Fibroblast of skin of back (primary cell): ENCODE measurements at places on chromosomes 7 and 10.

DNA sequence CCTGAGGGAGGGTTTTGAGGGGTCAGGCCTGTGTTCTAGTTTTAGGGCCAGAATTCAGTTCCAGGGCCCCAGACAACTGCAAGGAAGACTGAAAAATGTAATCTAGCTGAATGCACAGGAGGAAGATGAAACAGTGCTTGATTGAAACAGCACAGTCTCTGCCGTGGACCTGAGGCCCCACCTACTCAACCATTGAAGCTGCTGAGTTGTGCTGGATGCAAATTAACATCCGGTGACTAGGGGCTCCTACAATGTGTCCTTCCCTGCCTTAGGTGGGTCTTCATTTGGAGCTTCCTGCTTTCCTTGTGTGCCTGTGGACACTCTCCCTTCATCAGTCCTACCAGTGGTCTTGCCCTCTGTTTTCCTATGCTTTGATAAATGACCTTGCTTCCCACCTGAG is 5.7 kb downstream of the GLRX3 start:
- no peak for DNase-seq

DNA sequence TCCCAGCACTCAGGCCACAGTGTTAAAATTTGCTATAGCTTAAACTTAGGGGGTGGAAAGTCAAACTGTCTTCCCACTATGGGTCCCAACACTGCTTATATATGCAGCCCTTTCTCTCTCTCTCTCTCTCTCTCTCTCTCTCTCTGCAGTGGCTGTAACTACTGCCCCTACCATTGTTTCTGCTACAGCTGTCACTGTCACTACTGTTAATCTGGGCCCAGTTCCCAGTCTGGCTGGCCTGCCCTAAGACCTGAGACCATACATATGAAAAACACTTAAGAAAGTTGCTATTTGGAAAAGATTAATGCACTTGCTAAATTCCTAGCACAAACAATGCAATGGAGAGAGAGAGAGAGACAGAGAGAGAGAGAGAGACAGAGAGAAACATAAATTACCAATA is 78.6 kb downstream of the THSD7A start:
- DNase-seq: no peak

- DNase-seq: no peak
Measured at GRCh38 chr10:71615538-71616329, 103.8 kb downstream of the C10orf105 start.

GRCh38 chr7:139860090-139860775 is 31.2 kb downstream of the TBXAS1 start:
- no peak for DNase-seq

DNA sequence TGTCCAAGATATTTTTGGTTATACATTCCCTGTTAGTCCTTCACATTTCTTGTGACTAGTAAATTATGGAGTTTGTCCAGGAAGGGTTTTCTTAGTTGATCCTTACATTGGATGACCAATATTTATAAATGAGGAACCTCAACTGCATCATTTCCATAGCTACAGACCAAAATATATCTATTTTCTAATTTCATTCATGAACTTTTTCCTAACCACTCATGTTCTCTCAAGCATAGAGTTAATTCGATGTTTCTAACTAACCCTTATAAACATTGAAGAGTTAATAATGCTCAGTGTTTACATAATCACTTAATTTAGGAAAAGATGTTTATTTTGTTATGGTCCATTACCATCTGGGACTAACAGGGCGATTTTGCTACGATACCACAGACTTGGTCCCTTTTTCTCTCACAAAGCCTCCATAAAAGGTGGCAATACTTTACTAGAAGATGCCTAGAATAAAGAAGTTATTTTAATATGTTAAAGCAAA is 591.0 kb downstream of the MAGI2 start:
- no peak for DNase-seq

- DNase-seq: peak; percentile 80
Measured at GRCh38 chr10:44993922-44994751, 6.6 kb upstream of the ZNF22 start.

DNA sequence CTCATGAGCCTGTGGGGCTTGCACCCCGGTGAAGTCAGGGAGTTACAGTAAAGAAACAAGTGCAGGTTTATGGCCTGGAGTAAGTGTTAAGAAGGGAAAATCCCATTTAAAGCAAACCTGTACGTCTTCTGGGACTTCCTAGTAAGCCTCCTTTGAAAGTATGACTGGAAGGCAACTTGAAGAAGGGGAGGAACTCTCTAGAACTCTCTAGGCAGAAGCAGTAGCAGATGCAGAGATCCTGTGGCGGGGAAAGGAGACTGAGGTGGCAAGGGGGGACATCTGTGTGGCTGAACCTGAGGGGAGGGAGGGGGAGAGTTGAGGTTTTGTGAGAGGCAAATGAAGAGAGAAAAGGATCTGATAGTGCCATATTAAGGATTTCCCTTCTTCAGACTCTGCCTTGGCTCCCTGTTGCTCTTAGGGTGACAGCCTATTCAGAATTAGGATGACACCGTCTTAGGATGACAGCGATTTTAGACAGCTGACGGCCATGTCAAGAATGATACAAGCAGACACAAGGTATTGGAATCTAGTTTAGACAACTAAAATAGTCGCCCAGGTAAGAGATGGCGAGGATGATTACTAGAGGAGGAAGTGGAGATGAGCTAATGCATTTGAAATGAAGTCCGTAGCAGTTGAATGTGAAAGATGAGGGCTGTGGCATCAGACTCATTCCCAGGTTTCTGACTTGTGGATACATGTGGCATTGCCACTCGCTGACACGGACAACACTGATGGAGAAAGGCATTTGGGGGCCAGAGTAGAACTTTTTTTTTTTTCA is 29.0 kb downstream of the CUL1 start:
- DNase-seq: no peak

- no peak for DNase-seq
Measured at GRCh38 chr7:44695756-44696155, 52.9 kb upstream of the ZMIZ2 start.

DNA sequence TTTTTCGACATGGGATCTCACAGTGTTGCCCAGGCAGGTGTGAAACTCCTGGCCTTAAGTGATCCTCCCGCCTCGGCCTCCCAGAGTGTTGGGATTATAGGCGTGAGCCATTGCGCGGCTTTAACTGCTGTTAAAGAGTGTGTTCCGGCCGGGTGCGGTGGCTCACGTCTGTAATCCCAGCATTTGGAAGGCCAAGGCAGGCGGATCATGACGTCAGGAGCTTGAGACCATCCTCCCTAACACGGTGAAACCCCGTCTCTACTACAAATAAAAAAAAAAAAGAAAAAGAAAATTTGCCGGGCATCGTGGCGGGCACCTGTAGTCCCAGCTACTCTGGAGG is 1.1 kb downstream of the RABGEF1 start:
- peak; percentile 39 for DNase-seq

DNA sequence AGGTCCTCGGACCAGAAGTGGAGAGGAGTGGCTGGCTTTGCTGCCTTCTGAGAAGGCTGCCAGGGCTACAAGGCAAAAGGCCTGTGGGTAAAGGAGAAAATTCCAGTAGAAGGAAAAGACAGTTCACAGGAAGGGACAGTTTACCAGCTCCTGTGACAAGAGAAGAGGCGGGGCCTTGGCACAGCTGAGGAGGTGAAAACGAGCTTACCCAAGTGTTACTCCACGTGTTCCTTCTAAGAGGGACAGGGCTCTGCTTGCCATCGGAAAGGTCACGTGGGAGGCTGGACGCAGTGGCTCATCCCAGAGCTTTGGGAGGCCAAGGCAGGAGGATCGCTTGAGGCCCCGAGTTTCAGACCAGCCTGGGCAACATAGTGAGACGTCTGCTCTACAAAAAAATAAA is 129.4 kb upstream of the ZNF746 start:
- no peak for DNase-seq

DNA sequence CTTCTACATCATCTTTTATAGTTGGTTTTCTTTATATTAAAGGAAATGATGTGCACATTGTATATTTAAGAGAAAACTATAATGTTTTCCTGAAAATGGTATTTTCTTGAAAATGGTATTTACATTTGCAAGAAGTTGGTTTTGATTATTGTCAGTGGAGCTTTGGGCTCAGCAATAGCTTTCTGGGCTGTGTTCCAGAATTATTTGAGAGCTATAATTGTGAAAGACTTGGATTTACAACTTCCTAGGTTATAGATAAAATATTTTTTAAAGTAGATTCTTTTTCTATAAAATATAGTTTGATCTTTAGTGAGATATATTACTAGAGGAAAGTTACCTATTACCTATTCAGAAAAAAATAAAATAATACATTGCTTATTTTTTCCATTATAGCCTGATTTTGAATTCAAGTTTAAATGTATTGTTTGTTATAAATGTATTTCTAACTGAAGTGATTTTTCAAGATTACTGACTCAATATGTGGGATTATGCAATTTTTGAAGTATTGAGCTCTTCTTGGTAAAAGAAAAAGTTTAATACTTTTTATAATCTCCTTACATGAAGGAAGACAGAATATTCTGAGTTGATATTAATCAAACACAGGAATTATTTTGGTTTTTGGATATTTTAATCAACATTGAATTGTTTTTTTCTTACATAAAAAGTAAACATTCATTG is 20.2 kb downstream of the GNAI1 start:
- DNase-seq: no peak

- no peak for DNase-seq
Measured at GRCh38 chr7:147413557-147413870, 1177.1 kb upstream of the C7orf33 start.

- DNase-seq: no peak
Measured at GRCh38 chr7:32169228-32169627, 99.0 kb upstream of the PDE1C start.

DNA sequence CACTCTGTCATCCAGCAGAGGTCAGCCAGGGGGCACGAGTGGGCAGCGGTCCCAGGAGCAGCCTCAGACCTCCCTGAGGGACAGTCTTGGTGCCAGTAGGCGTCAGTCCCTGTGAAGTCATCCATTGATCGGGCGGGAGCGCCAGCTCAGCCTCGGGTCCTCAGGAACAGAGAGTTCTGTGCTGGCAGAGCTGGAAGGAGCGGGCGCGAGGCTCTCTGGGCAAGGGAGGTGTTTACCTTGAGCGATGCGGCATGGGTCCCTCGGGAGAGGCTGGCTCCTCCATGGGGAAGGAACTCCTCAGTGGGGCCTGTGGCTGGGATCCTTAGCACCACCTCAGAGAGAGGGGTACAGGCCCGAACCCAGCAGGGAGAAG is 101.1 kb upstream of the PPIF start:
- DNase-seq: no peak

DNA sequence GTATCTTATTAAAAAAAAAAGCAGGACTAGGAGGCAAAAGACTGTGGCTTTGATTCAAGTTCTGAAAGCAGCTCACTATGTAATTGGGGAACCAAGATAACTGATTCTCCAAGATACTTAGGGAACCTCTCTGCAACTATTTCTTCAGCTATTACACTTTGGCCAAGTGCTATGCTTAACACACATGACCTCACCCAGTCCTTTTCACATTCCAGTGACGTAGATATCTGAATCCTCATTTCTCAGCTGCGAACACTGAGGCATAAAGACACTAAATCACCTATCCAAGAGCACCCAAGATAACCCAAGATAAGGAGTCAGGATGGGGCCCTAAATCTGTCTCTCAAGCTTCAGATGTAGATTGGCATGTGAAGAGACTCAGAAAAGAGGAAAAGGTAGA is 133.6 kb downstream of the GLI3 start:
- DNase-seq: no peak

DNA sequence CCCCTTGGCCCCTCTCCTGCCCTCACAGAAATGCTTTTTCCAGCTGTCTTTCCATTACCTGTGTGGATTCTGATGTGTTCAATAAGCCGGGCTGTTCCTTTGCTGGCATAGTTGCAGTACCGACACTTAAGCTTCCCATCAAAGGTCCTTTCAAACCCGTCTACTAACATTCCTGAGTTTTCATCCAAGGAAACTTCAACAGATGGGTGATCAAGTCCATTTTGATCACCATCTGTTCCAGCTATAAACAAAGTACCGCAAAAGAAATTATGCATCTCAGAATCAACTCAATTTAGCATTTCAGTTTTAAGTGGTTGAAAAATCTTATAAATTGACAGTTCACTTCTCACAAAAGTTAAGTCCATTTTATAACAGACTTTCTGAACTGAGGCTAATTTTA is 12.7 kb downstream of the IKZF5 start:
- no peak for DNase-seq

DNA sequence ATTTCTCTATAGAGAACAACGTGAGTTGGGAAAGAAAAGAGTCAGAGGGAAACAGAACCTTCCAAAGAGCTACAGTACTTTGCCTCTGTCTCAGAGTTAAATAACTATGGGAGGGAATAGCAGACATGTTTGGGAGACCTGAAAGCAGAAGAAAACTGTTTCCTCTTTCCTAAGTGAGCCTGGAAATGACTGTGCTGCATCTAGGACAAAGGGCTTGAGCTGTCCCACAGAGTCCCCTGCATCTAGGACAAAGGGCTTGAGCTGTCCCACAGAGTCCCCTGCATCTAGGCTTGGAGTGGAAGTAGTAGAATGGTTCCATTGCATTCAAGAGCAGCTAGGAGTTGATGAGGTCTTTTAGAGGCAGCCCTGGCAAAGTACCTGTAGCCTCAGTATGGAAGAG is 149.7 kb downstream of the DKK1 start:
- DNase-seq: no peak

DNA sequence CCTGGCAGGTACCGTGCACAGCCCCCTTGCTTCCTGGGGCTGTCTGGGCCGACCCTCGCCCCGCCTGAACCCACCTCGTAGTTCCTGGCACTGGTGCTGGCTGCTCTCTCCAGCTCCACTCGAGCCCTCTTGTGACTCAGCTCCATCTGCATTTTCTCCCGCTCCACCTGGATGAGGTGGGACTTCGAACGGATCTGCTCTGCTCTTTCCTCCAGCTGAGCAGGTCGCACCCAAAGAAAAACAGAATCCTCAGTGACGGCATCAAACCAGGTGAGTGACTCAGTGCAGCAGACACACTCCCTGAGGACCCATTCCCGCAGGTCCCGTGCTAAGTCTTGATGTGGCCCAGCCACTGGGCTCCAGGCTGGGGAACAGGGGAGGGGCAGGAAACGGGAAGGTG is 7.4 kb downstream of the MAD1L1 start:
- DNase-seq: no peak

- DNase-seq: peak; percentile 97
Measured at GRCh38 chr10:17062955-17063484, 66.6 kb downstream of the CUBN start.

GRCh38 chr10:104630731-104631130 is 10.4 kb upstream of the SORCS3 start:
- no peak for DNase-seq

- no peak for DNase-seq
Measured at GRCh38 chr10:130761032-130761575, 550.4 kb downstream of the TCERG1L start.

DNA sequence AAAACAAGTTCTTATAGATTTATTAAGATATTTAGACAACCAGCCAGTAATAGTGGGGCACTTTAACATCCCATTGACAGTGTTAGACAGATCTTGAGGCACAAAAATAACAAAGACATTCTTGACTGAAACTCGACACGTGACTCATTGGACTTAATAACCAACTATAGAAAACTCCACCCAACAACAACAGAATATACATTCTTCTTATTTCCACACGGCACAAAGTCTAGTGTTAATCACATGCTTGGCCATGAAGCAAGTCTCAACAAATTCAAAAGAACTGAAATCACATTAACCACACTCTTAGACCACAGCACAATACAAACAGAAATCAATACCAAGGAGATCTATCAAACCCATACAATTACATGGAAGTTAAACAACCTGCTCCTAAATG is 138.1 kb downstream of the ARL5B start:
- peak; percentile 2 for DNase-seq

- no peak for DNase-seq
Measured at GRCh38 chr7:156725936-156726335, 85.4 kb downstream of the RNF32 start.
